Thyroid gland (tissue), 4 donors: ENCODE measurements at places on chromosomes 2 and 18. TPM values are rescaled to one million over a fixed set of nuclear protein-coding genes. Genes with fewer than 3 reads are reported as not detected.

The MYO1B gene
- total RNA-seq, result 24.7 TPM

The NXPH2 gene
- not detected for total RNA-seq

The TMEM163 gene
- 0.67 TPM for total RNA-seq

The ASB18 gene
- not detected for total RNA-seq

The HJURP gene
- total RNA-seq, result 0.38 TPM

The FAP gene
- total RNA-seq, result 2.1 TPM

The SPP2 gene
- not detected for total RNA-seq

The SPDYA gene
- 1.2 TPM for total RNA-seq

The NTSR2 gene
- total RNA-seq, result not detected

The RNF152 gene
- total RNA-seq, result 28.7 TPM

The POMC gene
- total RNA-seq, result 11.8 TPM

The PIEZO2 gene
- total RNA-seq, result 5.8 TPM

The CUL3 gene
- 116 TPM for total RNA-seq

The LOXHD1 gene
- 0.38 TPM for total RNA-seq

The TPO gene
- 7,965 TPM for total RNA-seq

The LAPTM4A gene
- total RNA-seq, result 300 TPM

The CCDC85A gene
- total RNA-seq, result 24.5 TPM

The GAREM2 gene
- total RNA-seq, result 1.2 TPM

The CNTNAP5 gene
- not detected for total RNA-seq

The CDH7 gene
- not detected for total RNA-seq

The PSD4 gene
- total RNA-seq, result 104 TPM

The FEZ2 gene
- 40.6 TPM for total RNA-seq

The COX5B gene
- 610 TPM for total RNA-seq

The PARD6G gene
- 33.3 TPM for total RNA-seq

The FBXO41 gene
- total RNA-seq, result 0.79 TPM

The PLCL1 gene
- 11.8 TPM for total RNA-seq

The STPG4 gene
- total RNA-seq, result 0.42 TPM

The TMEM178A gene
- total RNA-seq, result 6.5 TPM

The RPL31 gene
- 858 TPM for total RNA-seq

The C2orf80 gene
- total RNA-seq, result not detected

The HADHA gene
- total RNA-seq, result 113 TPM

The SLC8A1 gene
- total RNA-seq, result 5.1 TPM

The RANBP2 gene
- total RNA-seq, result 93.7 TPM
